Activated naive CD8-positive, alpha-beta T cell treated with anti-CD3 and anti-CD28 coated beads, Interleukin-2, amount 50 U/mL, for 16 hours (primary cell): ENCODE measurements at places on chromosomes 5 and 9.

DNA sequence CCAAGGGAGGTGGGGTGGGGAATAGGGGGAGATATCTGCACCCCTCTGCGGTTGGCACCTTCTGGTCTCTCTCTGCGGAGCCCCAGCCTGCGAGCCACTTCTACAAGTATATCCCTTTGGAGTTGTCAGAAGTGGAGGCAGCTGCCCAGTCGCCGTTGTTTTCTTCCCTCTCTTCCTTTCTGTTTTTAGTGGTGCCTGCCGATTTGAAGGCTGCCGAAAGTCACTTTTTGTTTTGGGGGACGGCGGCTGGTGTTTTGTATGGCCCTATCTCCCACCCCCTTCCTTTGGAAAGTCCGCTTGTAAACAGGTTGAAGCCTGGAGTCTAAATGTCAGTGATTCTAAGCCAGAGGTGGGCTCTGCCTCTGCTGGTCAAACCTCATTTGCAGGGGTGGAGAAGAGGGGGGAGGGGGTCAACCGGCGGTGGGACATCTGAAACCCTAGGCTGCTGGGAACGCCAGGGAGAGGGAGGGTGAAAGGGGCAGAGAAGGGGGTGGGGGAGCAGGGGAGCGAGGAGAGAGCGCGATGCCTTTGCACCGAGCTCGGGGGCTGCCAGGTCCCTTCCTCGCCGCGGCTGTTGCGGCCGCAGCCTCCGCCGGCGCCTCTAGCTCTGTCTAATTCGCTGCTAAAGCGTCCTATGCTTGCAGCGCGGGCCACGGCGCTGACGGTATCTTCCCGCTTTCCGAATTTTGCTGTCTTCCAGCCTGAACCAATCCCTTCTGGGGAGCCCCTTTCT lies at the start of gene FGF10:
Gene FGF10 (minus strand): TSS at position 331 of the 733 bp plus-strand sequence. CDS start 738 bp downstream, outside the sequence.
- DNase-seq: no peak

- no peak for DNase-seq
These were observed 35.5 kb upstream of the LRRTM2 start for GRCh38 chr5:138910546-138911185.

DNA sequence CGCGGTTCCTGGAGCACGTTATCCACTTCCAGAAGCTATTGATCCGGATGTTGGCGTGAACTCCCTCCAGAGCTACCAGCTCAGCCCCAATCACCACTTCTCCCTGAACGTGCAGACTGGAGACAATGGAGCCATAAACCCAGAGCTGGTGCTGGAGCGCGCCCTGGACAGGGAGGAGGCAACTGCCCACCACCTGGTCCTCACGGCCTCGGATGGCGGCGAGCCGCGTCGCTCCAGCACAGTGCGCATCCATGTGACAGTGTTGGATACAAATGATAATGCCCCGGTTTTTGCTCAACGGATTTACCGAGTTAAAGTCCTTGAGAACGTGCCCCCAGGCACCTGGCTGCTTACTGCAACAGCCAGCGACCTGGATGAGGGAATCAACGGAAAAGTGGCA lies 809 bp downstream of the PCDHGA9 start:
- DNase-seq: no peak

DNA sequence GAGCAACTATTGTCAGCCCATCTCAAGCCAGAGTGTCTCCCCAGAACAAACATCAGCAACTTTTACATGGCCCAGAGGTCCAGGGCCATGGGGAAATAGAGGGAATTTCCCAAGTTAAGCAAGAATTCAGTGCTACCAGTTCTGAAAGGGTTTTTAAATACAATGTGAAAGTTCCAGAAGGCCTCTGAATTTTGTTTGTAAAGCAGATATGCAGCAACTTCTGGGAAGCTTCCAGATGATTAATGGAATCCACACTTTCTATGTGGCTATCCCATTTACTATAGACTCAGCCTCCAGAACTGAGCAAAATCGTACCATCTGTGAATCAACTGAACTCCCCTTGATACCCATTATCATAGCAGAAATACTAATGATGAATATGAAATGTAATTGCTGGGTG lies 93.8 kb downstream of the FEM1C start:
- no peak for DNase-seq

GRCh38 chr5:39138892-39139291 lies 64.7 kb upstream of the RICTOR start:
- no peak for DNase-seq

DNA sequence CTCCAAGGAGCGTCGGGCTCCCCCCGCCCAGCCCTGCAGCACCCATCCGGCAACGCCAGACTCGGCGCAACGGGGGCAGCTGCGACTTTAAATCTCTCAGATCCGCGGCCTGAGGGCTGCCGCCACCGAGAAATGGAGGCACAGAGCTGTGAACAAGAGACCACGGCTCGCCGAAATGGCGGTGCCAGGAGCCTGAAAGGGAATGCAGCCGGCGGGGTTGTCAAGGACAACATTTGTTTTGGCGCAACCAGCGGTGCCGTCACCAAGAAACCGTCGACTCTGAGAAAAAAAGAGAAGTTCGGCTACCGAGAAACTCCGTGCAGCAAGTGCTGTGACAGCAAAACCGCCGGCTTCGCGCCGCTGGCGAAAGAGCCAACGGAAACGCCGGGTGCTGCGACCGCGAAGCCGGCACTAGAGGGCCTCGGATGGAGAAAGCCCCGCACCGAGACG lies 2.1 kb upstream of the ANXA2R start:
- DNase-seq: no peak

GRCh38 chr9:24625097-24625496 lies 79.4 kb upstream of the IZUMO3 start:
- DNase-seq: no peak

GRCh38 chr5:67378256-67378655 lies 181.7 kb upstream of the CD180 start:
- no peak for DNase-seq

DNA sequence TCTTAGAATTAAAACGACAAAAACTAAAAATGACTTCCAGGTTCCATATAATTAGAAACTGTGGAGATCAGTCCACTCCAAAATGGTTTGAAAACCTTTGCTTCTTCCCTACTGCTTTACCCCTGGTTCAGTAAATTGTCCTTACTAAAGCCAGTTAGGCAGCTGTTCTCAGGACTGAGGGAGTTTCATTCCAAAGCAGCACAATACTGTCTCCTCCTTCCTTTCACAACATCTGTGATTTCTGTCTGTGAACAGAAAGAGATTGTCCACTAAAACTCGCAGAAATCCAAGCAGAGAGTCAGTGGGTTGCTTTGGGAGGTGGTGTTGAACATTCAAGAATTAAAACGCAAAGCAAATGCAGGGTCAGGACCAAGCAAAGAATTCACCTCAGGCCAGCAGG lies 740.8 kb upstream of the ZNF608 start:
- DNase-seq: no peak

DNA sequence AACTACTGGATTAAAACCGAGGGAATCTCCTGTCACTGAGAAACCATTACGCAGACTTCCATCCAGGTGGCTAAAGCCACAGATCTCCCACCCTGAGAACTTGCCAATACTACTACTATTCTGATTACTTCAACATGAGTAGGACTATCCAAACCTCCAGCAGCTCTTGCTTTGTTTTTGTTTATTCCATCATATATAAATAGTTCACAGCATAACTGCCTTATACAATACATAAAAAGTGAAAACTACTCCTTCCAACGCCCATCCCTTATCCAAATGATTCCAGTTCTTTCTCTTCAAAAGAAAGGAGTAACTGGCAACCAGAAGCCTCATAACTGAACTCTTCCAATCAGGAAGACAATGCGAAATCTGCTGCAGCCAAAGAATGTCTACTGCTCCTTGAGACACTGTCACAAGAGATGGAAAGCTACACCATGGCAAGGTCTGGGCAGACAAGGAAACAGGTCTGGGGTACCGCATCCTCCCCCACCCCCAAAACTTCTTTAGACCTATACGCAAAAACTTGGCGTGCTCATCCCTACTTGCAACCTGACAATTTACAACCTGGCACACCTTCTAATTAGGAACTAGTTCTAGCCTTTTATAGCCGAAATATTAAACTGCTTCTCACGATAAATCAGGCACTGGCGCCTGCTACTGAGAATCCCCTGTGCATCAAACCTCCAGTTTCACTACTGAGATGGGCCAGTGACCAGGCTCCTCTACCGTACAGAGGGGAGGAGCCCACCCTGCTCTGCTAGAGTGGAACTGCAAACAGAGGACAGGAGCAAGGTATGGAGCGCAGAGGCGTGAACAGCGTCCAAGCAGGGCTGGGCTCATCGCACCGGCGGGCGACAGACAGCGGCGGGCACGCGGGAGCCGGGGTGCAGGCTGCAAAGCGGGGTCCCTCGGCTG lies 986 bp downstream of the PLPP1 start:
- no peak for DNase-seq

DNA sequence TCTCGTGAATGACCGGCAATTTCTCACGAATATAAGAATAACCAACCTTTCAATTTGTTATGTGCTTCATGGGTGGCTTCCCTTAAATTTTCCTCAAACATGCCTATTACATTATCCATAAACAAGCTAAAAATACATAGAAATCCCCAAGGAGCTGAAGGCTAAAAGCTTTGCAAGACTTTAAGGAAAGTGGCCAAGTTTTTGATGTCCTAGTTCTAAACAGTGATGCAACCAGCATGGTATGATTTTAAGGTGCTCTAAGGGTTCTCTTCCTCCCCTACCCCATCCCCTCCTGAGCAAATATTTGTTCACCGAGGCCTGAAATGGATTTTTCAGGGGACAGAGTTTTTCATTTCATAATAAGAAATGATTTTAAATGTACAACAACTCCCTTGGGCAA lies 79.8 kb downstream of the RGS7BP start:
- DNase-seq: no peak

DNA sequence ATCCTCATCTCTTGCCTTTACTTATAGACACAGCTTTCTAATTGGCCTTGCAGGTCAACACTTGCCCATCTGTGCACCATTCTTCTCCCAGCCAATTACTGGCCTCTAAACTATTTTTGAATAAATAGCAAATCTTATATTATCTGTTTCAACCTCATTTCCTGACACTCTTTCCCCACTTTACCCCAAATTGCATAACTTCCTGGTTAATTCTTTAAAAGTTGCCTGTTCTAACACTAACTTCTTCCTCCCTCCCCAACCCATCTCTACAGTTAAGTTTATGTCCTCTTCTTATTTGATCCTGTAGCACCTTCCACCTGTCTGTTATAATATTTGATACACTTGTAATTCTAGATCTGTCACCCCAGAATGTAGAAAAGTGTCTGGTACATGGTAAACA lies 372.1 kb downstream of the PDE4D start:
- no peak for DNase-seq

- no peak for DNase-seq
These were observed 80.5 kb upstream of the TNFSF8 start for GRCh38 chr9:115010874-115011273.

- DNase-seq: no peak
These were observed 151.8 kb upstream of the PPP1R2B start for GRCh38 chr5:156698323-156698722.

- no peak for DNase-seq
These were observed 13.4 kb downstream of the ELAVL2 start for GRCh38 chr9:23812673-23813072.
